ENCODE measurements at places on chromosomes 5 and 9.

- DNase-seq, result no peak
Observed at GRCh38 chr9:138042146-138042545, 164.6 kb downstream of the CACNA1B start.

- DNase-seq, result no peak
Observed at GRCh38 chr9:112378328-112379176, 1.4 kb upstream of the HSDL2 start.

DNA sequence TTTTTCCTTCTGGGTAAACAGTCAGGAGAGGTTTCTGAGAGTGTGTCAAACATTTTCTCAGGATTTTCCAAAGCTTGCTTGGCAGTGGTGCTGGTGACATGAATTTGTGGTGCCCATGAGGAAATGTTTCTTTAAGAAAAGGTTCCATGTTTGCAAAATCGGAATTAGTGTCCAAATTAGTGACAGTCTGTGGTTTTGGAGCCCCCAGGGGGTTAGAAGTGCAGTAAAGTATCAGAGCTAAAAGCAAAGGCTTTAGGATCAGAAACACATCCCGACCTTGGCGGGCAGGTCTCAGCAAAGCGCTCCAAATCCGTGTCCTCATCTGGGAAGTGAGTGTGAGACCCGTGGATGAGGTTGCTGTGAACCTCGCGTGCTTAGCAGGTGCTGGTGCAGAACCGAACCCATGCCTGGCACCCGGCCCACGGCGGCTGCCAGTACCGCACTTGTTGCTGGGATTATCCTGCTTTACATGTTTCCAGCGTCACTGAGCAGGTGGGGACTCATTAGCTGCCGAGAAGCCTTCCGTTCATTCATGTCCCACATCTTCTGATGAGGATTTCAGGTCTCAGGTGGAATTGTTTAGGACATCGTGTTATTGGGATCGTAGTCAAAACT is 70.8 kb upstream of the COL5A1 start:
- DNase-seq, result no peak

DNA sequence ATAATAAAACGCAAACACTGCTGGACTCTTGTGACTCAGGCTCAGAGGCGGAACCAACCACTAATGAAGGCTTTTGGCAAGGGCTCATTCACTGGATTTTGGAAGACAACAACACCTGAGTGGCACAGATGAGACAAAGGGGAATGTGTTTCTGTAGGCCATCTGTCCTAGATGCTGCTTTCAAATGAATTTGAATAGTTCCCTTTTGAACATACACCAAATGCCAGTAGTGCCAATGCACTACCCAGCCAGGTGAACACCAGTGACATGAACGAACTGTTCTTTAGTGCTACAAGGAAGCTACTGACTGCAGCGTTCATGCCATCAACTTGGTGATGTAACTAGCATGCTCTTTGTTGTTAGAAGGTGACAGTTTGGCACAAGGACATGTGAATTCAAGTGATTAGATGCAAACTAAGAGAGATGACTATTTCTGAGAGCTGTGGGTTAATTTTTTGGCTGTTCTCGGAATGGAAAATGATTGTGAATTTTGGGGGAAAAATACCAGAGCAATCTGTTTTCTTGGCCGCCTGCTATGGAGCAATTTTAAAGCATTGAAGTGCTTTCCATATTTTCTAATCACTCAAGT is 173.7 kb downstream of the SLC24A2 start:
- no peak for DNase-seq

DNA sequence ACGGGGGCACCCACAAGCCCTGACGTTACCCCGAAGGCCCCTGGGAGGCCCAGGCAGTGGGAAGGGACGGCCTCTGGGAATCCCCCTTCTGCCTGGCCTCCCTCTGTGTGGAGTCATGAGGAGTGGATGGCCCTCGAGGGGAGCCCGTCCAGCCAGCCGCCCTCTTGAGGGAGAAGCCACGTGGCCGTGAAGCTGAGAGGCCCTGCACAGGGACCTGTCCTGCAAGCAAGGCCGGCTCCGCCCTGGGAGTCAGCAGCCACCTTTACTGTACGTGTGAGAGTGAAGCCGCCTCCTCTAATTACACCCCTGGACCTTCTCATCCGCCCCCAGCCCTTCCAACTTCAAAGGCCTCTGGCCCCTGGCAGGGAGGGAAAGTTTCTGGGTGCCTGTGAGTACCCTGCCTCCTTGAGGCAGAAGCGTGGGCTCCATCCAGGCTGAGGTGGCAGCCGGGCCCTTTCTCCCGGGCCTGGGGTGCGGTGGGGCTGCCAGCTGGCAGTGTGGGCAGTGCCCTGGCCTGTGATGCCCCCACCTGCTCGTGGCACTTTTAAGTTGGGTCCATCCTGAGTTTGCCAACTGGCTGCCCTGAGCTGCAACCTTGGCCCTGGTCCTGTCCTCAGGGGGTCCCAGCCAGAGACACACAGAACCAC is 55.9 kb upstream of the EGFL7 start:
- DNase-seq, result no peak

- DNase-seq, result no peak
Observed at GRCh38 chr5:72231991-72232703, 87.9 kb downstream of the MRPS27 start.

- DNase-seq, result no peak
Observed at GRCh38 chr5:140311011-140311467, 8.1 kb upstream of the PFDN1 start.

DNA sequence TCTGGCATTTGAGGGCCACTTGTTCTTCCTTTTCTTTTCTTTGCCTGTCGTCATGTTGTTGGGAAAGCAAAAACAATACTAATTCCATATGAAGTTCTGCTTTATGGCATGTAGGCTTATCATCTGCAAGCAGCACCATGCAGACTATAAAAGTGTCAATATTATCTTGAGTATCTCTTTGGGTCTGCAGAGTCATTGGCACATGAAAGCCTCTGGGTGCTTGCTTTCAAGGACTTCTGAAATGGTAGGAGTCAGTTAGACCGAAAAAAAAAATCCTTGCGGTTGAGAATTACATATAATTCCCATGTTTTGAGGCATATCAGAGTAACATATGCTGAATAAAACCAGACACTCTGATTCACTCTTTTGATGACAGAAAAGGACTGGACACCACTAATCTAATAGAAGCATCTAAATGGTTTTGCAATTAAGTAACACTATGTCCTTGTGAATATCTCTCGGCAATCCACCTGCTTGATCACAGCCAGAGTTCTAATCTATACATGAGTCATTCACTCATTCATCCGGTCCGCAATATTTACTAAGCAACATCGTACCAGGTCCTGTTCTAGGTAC is 44.4 kb downstream of the GNAQ start:
- no peak for DNase-seq

GRCh38 chr5:54001976-54002775 is 308.2 kb downstream of the ARL15 start:
- no peak for DNase-seq

Measured in CD8-positive, alpha-beta memory T cell (primary cell).